Fibroblast of skin of abdomen (primary cell): ENCODE measurements at places on chromosomes 1 and 21.

- DNase-seq, result no peak
Measured at GRCh38 chr1:100382657-100383056, 30.4 kb downstream of the CDC14A start.

DNA sequence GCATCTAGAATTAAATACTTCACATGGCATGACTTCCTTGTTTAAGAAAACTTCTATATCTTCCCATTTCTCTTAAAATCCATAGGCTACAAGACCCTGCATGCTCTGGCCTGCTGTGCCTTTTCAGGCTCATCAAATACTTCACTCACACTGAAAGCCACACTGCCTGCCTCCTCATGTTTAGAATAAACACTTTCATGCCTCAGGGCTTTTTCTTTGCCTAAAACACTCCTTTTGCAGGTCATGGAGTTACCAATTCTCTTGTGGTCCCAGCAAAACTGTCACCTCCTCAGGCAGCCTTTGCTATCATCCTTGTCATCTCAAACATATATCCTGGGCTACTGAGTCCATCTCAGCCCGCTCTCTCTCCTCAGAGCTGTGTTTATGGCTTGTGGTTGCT is 5.5 kb downstream of the SGIP1 start:
- DNase-seq, result no peak

GRCh38 chr1:200438911-200439310 is 29.1 kb upstream of the ZNF281 start:
- peak; percentile 55 for DNase-seq

- DNase-seq, result peak; percentile 45
Measured at GRCh38 chr1:89603651-89604413, 29.1 kb upstream of the LRRC8C start.

DNA sequence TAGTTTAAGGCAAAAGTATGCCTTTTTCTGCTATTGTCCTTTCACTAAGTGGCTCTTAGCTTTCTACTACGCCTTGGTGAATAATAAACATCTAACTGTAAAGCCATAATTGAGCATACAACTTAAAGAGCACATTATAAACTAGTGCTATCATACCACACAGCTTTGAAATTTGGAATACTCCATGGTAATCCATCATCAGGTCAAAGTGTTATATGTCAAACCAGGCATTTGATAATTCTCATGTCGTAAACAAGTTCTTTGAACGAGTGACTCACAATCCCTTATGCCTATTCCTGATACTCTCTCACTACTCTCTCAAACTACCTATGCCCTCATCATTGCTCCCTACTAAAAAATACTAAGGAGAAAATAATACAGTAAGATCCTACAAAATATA is 60.3 kb upstream of the FMN2 start:
- DNase-seq, result peak; percentile 67

GRCh38 chr1:35881850-35882273 is 1.1 kb upstream of the AGO1 start:
- no peak for DNase-seq

DNA sequence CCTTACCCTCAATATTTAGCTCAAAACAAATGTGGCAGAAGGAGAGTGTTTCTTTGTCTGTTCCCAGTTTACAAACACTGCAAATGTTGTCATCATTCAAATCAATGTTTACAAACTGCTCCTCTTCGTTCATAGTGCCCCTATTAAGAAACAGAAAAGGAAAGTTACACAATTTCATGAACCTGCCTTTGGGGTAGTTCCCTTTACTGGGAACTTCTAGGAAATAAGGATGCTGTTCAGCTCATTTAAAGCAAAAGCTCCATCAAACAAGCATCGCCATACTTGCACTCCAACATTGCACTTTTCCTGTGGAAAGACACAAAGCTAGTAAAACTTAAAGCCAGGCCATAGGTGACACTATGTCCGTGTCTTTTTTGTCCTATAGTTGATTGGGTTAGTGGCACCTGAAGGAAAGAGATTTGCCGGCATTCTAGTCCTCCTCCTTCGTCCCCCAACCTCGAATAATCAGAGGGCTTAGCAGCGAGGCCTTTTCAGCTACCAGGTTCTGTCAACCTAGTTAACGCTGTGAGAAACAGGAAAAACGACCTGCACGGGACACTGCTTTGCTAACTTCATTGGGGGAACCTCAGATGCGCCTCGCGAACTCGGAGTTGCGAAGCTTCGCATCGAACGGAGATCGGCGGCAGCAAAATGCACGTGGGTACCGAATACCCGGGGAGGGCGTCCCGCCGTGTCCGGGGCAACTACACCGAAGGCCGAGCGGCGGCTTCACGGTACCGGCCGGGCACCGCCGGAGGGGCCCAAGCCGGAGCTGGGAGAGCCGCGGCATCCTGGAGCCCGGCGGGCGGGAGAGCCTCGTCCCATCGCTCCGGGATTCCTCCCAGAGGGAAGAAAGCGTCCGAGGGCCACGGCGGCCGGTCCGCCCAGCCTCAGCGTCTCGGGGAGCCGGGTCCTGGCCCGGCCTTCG is 706 bp downstream of the C21orf91 start:
- peak; percentile 15 for DNase-seq

DNA sequence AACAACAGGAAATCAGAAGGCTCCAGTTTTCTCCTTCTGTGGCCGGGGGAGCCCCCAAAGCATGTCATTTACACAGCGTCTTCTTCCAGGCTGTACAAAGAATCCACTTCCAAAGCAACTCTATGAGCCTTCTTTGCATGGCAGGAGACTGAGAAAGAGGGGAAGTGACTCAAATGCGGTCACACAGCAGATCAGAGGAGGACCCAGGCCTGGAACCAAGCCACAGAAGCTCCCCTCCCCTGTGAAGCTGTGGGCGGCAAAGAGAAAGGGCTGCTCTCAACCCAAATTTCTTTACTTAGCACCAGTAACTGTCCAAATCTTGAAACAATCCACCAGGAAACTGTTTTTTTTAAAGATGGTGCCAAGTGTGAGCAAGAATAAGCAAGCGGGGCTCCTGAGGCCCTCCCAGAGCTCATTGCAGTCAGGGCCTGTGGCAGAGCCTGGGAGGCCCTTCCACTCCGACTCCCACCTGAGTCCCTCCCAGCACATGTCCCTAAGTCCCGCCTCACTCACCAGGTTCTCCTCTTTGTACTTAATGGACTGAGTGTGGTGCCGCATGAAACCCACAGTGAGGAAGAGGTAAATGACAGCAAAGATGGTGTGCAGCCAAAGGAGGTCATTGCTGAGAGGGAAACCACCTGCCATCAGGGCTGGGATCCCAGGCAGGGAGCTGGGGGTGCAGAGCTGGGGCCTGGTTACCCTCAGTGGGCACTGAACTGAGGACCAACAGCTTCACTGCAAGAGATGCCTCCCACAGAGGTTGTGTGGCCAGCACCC is 15.9 kb downstream of the TMEM63A start:
- peak; percentile 52 for DNase-seq

DNA sequence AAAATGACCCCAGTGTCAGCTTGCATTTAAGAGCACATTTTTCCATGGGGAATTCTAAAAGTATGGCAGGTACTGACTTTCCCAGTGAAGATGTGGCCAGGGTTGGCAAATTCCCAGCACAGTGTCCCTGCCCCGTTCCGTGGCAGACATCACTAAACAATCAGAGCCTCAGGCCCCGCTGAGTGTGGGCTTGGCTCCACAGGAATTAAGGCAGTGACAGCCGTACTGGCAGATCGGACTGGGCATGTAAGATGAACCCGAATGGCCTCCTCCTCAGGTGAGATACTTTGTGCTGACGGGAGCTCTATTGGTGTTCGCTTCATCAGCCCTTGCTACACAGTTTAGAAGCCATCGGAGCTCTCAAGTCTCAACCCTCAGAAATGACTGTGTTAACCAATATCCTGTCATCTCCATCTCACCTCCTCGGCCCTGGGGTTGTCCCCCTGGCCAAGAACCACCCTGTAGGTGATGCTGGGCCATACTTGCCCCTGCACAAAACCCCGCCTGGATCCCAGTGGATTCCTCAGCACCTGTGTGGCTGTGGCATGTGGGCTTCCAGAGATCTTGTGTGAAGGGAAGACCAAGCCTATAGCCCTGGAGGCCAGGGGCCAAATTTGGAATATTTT is 29.0 kb upstream of the ABCG1 start:
- no peak for DNase-seq

- DNase-seq, result no peak
Measured at GRCh38 chr1:17728123-17728712, 26.9 kb upstream of the ACTL8 start.

DNA sequence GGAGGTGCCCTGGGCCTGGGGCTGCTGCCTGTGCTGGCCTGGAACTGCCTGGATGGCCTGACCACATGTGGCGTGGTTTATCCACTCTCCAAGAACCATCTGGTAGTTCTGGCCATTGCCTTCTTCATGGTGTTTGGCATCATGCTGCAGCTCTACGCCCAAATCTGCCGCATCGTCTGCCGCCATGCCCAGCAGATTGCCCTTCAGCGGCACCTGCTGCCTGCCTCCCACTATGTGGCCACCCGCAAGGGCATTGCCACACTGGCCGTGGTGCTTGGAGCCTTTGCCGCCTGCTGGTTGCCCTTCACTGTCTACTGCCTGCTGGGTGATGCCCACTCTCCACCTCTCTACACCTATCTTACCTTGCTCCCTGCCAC is 1.8 kb downstream of the GPR3 start:
- DNase-seq, result no peak

DNA sequence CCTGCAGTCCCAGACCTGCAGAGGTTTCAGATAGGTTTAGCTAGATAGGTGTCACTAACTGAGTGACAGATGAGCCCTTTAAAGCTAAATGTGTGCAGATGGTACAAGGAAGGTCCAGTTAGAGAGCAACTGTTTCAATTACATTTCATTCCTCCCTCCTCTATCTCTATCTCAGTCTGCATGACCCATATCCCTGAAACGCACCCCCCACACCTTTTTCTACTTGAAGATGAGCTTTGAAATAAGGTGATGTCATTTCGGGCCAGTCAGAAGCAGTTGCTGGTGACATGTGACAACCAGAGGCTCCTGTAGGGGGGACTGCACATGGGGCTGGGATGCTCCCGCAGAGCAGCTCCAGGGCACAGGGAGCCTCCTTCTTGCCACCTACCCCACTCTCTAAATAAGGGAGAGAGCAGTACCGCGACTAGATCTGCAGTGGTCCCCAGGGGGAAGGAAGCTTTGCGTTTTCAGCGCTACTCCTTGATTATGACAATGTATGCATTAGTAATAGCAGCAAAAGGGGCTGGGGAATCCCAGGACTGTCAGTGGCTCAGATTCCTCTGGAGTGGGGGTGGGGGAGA is 4.3 kb downstream of the ATP8B2 start:
- peak; percentile 9 for DNase-seq

DNA sequence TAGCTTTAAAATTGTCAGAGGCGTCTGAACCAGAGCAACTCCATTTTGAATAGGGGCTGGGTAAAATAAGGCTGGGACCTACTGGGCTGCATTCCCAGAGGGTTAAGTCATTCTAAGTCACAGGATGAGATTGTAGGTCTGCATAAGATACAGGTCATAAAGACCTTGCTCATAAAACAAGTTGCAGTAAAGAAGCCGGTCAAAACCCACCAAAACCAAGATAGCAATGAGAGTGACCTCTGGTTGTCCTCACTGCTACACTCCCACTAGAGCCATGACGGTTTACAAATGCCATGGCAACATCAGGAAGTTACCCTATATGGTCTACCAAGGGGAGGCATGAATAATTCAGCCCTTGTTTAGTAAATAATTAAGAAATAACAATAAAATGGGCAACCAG is 143.6 kb downstream of the GABPA start:
- no peak for DNase-seq

DNA sequence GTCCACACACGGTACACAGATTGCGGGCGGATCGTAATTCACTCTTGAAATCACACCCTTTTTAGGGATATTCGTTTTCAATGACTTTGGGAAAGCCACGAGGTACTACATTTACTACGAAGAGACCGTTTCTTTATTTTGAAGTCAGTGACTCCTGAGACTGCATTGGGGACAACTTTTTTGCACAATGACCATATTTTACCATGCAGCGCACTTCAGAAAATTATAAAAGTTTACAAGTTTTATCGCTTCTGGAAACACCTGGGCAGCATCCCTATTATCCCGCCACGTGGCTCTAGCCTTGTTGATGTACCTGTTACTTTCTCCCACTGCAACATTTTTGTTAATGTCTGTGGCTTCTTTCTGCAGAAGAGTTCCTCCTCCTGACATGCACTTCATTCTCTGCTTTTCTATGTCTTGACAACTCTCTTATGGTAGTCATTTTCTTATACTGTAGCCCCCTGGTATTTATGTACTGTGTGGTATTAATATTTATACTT is 1.3 kb upstream of the AKT3 start:
- no peak for DNase-seq

- no peak for DNase-seq
Measured at GRCh38 chr21:26377111-26377694, 195.9 kb downstream of the CYYR1 start.

DNA sequence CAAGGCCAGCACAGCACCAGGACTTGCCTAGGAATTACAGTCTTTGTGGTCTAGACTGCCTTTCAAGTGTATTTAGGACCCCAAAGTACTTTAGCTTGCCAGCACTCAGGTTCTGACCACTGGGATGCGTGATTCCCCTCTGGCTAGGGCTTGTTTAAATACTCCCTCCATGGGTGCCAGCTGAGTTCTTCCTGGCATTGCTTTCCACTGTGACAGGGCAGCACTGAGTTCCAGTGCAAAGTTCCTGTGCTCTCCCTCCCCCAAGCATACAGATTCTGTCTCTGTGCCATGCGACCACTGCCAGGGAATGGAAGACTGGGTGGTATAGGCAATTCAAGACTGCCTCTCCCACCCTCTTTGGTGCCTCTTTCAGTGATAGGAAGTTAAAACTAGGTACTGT is 45.9 kb downstream of the NIBAN1 start:
- no peak for DNase-seq

DNA sequence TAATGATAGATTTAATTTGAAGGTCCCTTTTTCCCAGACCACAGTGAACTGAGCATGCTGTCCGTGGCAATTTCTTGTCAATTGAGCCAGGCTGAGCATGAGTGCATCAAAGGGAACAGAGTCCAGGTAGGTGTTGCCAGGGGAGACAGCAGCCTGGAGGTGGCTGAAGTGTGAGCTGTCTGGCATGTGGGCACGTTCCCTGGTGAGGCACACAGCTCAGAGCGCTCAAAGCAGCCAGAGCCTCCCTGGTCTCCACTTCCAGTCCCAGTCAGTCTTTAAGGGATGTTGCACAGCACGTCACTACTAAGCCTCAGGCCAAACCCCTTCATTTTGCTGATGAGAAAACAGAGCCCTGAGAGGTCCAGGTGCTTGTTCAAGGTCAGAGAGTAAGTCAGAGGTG is 251.4 kb downstream of the MATN1 start:
- DNase-seq, result no peak
